ENCODE measurements at places on chromosomes 2 and 18.

- no peak for DNase-seq
These were observed 252.5 kb downstream of the SMAD2 start for GRCh38 chr18:47677952-47678351.

DNA sequence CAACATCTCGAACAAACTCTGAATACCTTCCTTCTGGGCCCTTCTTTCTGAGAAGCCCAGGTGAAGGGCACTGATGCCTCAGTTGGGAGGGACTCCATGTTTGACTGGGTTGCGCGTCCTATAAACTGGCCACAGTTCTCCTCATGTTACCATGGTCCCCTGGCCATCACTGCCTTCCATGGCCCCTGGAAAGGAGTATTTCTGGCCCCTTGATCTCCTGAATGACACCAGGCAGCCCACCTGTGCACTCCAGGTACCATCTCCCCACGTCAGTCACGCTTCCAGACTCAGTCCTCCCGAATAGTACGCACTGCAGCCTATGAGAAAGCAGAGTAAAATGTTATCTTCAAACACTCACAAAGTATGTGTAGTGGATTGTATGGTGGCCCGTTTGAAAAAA, 73.9 kb downstream of the ACKR3 start:
- DNase-seq: no peak

DNA sequence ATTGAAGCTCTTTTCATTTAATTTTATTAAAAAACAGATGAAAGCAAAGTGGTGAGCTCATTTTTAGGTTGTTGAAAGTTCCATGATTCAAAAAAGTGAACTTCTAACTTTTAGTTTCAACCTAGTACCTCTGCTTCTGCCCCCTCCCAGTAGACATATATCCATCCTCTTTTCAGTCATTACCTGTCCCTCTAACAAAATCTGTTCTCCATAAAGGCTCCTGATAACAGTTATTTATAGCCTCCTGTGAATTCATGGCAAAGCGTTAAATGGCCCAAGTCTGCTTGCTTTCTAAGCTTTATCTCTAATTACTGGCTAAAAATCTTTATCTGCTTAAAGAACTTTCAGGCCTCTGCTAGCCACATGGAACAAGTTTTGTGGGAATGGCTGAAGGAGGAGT, 148.1 kb downstream of the TTC27 start:
- no peak for DNase-seq

GRCh38 chr2:109166811-109167210, 37.8 kb downstream of the SH3RF3 start:
- DNase-seq: no peak
